Femur (tissue), 1 donor: ENCODE measurements at places on chromosomes 6 and 20.

- DNase-seq, result no peak
Measured at GRCh38 chr6:98942263-98942803, 5.4 kb downstream of the FBXL4 start.

GRCh38 chr20:59912609-59913008 lies 20.8 kb downstream of the SYCP2 start:
- no peak for DNase-seq

DNA sequence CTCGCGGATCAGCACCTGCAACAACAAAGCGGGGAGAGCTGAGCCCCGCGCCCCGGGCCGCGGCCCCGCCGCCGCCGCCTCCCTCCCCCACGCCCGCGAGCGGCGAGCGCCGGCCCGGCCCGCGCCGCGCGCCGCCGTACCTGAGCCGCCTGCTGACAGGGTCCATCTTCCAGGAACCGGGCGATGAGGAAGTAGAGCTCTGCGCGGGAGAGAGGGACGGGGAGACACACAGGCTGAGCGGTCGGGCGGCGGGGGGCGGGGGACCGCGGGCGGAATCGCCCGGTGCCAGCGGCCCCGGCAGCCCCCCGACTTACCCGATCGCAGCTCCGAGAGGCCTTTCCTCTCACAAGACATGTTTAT lies 359 bp downstream of the PHIP start:
- DNase-seq, result no peak

- peak; percentile 71 for DNase-seq
Measured at GRCh38 chr6:119148098-119148824, 69.8 kb upstream of the FAM184A start.

DNA sequence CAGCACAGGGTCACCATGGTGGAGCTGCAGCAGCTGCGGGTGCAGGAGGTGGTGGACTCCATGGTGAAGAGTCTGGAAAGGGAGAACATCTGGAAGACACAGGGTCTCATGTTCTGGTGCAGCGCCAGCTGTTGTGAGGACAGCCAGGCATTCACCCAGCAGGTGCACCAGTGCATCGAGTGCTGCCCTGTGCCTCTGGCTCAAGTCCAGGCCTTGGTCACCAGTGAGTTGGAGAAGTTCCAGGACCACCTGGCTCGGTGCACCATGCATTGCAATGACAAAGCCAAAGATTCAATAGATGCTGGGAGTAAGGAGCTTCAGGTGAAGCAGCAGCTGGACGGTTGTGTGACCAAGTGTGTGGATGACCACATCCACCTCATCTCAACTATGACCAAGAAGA lies 22.9 kb upstream of the RIPK1 start:
- DNase-seq, result no peak

GRCh38 chr20:23441850-23442313 lies 2.4 kb downstream of the CSTL1 start:
- peak; percentile 83 for DNase-seq

DNA sequence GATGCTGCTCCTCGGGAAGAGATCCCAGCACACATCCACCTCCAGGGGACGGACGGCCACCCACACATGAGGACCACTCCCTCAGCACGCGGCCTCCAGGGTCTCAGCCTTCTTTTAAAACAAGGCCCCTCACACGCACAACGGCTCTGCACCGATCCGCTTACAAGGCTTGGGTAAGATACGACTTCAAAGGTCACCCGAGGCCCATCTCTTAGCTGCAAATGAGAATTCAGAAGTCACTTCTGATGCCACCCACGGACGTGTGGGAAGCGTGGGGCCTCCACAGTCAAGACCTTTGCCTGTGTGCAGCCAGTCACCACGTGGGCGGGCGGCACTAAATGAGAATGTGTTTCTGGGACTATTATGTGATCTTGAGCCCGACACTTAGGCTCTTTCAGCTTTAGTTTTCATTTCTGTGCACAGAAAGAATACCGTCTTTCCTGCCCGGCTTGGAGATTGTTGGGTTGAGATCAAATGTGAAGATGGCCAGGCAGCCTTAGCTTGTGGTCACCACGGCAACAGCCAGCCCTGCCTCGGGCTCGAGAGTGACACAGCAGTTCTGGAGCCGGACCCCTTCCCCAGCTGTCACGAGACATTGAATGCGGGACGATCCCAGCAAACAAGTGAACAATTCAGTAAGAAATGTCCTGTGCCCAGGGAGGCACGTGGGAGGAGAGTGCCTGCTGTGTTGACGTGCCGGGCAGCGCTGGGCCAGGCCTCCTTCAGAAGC lies 91.6 kb downstream of the RAMACL start:
- no peak for DNase-seq

DNA sequence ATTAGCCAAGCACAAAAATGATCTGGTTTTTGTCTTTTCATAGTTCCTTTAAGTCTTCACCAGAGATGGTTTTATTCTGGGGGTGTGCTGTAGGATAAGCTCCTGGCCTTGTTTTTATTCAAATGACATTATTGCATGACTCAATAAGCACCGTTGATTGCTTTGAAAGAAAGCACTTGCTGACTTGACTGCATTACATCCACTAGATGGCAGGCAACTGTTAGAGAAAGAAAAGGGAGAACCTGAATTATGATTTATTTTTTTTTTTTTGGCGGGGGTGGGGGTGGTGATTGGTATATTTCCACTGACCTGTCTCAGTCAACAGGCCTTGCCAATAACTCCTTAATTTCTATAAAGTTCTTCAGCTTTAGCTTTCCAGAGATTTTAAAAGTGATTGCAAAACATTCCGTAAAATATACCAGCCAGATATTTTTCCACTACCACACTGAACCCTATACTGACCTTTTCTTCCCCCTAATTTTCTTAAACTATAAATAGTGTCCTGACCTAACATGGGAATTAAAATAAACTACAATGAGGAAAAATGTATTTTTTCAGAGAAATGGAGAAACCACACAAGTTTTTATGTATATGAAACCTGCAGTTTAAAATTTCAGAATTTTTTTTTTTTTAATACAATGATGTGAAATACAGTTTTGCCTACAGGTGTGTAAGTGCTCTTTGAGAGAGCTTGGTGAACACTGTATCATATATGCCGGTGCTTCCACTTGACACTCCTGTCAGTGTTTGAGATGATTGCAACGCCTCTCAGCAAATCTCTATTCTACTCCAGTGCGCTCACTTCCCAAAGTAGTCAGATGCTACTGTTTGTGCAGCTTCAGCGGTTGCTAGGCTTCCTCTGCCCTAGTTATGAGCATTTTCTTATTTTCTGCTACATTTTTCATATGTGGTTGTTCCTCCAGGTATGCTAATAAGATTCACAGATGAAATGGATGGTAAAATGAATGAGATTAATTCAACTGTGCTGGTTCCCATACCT lies 274.3 kb downstream of the CD109 start:
- DNase-seq, result peak; percentile 54

GRCh38 chr6:17712576-17712975 lies 5.9 kb upstream of the NUP153 start:
- no peak for DNase-seq

DNA sequence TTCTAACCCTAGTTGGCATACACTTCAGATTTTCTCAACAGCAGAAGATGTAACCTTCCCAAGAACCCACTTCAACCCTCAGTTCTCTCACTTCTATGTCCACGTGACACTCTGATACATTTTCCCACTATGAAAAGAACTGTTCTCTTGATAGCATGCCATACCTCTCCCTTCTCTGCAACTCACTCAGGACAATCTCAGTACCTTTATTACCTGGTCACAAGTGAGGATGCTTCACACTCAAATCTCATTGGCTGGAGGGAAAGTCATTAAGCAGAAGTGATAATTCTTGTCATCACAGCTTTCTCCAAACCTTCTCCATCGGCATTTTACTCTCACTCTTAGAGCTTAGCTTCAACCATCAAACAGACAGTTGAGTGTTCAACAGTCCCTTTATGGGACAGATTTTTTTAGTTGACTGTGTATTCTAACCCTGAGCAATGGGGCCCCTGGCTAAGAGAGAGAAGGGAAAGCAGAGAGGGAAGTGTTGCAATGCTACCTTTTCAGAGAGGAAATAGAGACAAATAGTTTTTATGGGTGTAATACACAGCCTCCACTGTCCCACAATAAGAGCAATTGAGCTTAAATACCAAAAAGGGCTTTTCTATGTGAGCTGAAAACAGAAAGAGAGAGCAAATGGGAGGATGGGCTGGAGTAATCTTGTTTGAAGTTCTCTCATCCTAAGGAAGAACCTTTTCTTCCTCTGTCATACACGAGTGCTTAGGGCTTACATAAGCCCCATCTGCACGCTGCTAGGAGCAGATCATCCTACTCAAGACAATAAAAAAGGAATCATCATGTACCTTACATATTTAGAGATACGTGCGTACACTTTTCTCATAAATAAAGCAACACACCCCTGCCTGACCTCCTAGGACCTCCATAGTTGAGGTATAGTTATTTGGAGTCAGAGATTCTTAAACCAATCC lies 16.0 kb downstream of the HLA-DPA1 start:
- DNase-seq, result no peak

- no peak for DNase-seq
Measured at GRCh38 chr6:14271789-14272736, 154.5 kb downstream of the CD83 start.

DNA sequence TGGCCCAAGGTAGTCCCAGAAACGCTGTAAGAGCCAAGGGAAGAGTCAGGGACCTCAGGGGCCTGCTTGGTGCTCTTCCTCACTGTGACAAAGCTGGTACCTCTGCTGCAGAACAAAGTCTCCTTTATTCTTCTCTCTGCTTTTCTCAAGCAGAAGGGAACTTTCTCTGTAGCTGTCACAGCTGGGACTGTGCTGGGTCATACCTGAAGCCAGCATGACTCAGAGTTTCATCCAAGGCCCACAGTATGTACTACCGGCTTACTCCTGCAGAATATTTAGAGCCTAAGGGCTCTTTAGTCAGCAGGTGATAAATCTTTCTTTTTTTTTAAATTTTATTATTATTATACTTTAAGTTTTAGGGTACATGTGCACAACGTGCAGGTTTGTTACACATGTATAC lies 183.2 kb downstream of the TINAG start:
- DNase-seq, result no peak

DNA sequence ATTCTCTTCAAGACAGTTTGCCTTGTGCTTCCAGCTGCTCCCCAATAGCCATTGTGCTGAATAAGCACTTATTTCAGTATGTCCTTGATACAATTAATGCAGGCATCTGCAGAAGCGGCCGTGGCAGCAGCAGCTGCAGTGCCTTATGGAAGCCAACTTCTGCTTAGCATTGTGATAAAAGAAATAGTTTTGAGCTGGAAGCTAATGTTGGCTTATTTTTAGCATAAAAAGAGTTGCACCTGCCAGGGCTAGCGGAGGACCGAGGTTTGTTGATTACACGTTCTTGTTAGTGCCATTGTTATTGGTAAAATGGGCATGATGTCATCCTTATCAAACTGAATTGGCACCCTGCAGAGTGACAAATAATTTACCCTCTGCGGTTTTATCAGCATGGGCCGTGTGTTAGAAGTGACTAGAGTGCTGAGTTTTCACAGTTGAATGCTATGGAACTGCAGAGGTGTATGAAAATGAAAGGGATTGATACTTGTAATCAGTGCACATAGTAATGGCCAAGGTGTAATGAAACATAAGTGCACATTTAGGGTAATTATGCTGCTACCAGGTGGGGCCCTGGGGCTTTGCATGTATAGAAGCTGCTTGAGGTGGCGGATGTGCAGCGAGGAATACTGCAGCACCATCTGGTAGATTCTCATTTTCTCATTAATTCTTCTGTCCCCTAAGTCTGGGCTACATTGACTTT lies 334.3 kb downstream of the CDKAL1 start:
- no peak for DNase-seq

GRCh38 chr6:99575544-99576227 lies 7.2 kb upstream of the CCNC start:
- DNase-seq, result no peak

DNA sequence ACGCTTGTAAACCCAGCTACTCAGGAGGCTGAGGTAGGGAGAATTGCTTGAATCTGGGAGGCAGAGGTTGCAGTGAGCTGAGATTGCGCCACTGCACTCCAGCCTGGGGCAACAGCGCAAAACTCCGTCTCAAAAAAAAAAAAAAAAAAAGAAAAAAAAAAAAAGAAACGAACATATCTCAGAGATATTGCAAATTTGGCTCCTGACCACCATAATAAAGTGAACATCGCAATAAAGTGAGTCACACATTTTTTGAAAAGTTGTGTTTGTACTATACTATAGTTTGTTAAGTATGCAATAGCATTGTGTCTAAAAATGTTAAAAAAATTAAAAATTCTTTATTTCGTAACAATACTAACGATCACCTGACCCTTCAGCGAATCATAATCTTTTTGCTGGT lies 13.3 kb downstream of the RSPH9 start:
- no peak for DNase-seq

GRCh38 chr6:163392533-163392932 lies 22.0 kb upstream of the QKI start:
- DNase-seq, result no peak

DNA sequence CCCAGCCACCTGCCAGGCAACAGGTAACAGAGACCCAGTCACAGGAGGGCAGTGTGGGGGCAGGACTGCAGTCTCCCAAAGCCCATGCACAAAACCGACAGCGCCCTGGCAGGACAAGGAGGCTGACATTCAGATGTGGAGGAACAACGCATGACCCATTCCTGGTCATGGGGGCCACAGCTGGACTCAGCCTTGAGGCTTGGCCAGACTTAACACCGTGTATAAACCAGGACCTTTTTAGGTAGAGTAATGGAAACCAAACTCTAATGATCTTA lies 8.1 kb downstream of the GFRA4 start:
- DNase-seq, result peak; percentile 13

DNA sequence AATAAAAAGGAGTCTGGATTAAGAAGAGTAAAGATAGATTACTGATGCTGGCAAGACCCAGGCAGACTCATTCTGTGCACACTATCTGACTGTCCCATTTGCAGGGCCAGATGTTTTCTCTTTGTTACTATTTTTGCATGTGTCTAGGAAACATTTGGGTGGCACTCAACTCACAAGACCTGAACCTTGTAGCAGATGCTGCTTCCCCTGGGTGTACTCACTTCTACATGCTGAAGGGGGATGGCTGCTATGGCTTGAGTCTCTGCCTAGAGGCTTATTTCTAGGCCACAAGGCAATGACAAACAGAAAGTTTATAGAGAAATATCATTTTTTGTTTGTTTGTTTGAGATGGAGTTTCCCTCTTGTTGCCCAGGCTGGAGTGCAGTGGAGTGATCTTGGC lies 351.4 kb downstream of the FOXA2 start:
- no peak for DNase-seq

DNA sequence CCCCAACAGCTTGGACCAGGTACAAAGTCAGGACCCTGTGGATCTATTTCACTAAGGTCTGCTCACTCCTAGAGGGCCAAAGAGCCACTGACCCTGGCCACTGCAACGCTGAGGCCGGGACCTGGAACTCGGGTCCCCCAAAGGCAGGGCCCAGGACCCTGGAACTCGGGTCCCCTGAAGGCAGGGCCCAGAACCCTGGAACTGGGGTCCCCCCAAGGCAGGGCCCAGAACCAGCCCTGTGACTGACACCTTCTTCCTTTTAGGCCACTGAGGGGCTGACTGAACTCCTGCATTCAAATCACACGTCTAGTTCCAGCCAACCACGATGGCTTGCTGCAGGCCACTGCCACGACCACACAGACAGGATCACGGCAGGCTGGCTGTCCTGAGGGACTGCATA lies 9.4 kb downstream of the TCFL5 start:
- no peak for DNase-seq
